ENCODE measurements at places on chromosomes 5 and 9.

- no peak for DNase-seq
Observed at GRCh38 chr5:68423154-68423811, 207.7 kb downstream of the PIK3R1 start.

GRCh38 chr5:5330728-5331452 lies 91.6 kb upstream of the ICE1 start:
- DNase-seq = no peak

DNA sequence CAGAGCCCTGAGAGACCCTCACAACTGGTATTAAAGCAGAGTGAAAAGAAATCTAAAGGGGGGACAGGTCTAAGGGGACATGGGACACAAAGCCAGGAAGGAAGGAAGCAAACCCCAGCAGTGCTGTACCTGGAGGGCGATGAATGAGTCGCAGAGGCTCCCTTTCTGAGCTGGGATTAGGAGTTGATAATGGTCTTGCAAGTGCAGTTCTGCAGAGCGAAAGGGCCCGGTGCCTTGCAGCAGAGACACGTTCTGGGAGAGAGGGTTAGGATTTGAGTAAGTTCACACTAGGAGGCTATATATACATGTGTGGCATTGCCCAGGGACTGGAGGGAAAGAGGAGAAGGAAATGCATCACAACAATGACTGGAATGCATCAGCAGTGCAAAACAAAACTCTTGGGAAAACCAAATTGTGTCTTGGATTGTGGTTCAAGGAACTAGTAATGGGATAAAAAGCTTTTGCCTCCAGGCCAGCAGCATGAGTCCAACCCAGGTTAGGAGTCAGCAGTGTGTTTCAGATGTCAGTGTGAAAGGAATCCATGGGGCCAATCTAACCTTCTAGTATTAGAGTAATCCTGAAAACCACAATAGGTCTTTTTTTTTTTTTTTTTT lies 38.8 kb upstream of the LIFR start:
- peak; percentile 37 for DNase-seq

DNA sequence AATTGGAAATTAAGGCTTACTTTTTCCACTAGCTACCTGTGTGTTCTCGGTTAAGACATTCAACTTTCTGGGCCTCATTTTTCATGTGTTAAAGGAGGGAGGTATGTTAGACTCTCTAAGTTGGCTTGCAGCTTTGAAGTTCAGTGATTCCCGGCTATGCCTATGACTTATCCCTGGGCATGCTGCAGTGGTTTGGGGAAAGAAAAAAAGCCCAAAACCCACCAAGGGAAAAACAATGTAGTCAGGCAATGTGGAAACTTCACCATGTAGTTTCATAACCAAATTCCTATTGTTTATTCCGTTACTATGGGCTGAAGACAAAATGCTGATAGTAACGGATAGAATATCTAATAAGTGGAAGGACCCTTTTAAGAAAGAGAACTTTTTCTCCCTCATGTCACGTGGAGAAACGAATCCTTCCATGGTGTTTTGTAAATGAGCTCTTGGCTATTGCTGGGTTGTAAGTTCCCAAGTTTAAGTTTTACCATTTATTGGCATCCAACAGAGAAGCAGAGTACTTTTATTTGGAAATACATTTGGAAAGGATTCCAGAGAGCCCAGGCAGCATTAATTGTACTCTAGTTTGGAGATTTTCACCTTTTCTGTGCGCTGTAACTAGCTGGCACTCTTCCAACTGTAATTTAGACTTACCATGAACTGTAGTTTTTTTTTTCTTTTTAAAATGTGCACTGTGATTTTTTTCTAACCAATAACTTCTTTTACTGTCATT lies 84.9 kb upstream of the MPDZ start:
- no peak for DNase-seq

DNA sequence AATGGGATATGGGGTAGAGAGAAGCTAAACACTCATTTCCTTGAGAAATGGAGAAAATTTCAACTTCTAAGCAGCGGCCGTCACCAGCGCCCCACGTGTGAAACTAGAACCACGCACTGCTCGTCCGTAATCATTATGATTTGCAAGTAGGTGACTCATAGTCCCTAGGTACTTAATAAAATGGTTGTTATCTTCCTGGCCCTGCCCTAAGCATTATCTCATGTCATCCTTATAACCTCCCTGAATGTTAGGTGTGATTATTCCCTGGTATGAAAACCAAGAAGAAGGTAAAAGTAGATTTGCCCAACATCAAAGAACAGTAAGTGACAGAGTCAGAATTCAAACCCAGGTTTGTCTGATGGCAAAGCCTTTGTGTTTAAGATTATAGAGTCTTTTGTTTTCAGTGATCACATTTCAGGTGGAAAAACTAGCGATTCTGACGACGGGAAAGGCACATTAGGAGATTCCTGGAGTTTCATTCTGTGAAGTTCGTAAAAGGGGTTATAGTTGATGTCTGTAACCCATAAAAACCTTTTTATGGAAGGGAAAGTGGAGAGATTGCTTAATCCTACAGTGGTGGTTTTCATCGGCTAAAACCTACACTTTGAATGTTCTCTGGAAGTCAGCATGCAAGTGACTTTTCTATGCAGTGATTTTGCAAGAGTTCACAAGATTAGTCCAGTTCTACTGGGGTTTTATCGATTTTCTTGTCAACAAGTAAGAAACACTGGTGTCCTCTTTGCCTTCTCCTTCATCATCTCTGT lies 202.9 kb upstream of the WWC1 start:
- DNase-seq = no peak

- peak; percentile 29 for DNase-seq
Observed at GRCh38 chr9:114112778-114113584, 13.9 kb upstream of the KIF12 start.

DNA sequence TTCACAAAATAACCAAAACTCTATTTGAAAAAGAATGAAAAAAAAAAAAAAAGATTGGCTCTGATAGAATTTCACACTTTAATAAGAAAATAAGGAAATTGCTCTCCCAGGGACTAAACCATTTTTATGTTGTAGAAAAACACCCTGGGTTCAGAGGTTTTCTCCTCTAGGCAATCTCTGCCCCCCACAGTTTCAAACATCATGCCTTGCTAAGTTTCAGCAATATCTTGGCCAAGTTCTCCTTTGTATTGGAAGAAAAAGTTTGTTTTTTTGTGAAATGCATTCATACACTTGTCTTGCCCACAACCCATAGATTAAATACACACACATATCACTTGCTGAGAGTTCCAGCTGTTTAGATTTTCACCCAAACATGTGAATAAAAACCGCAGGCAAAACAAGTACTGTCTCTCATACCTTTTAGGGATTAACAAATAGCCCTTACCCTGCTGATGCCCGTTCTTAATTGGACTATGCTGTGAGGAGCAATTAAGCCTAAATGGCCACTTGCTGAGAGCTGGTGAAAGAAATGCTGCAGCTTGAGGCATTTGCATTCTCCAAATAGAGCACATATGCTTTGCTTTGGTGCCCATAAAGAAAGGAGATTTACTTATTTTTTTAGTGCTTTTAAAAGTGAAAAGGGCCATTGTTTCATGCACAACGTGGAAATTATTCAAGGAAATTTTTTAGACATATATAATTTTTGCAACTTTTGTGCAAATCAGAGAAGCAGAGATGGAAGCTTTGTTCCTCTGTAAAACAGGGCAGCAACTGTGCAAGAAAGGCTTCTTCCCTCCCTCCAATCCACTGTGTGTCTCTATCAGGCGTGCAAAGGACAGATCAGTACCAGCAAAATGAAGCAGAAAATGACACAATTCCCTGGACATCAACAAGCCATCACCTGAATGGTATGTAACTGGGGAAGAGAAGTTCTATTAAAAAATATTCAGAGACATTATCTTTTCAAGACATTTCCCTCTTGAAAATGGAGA lies 262.4 kb upstream of the KIF2A start:
- no peak for DNase-seq

Data from AG04450 (cell line).